EL (cell line): ENCODE measurements at places on chromosomes 12 and 14.
A peak's percentile ranks its signal among the peaks of the same experiment; 100 is the strongest.

GRCh38 chr12:51076236-51076930 lies 7.0 kb downstream of the CSRNP2 start:
- no peak for DNase-seq

- DNase-seq: peak; percentile 80
Observed at GRCh38 chr14:75822522-75823141, 159.2 kb downstream of the TGFB3 start.

- no peak for DNase-seq
Observed at GRCh38 chr12:130427381-130427887, 89.7 kb downstream of the PIWIL1 start.

- DNase-seq: no peak
Observed at GRCh38 chr14:52060080-52060479, 8.8 kb downstream of the NID2 start.

- DNase-seq: peak; percentile 63
Observed at GRCh38 chr14:51884086-51884927, 23.9 kb downstream of the GNG2 start.
